Fibroblast of lung (primary cell): ENCODE measurements at places on chromosomes 1 and 21.

GRCh38 chr21:31908106-31909031, 35.5 kb downstream of the HUNK start:
- peak; percentile 57 for DNase-seq

DNA sequence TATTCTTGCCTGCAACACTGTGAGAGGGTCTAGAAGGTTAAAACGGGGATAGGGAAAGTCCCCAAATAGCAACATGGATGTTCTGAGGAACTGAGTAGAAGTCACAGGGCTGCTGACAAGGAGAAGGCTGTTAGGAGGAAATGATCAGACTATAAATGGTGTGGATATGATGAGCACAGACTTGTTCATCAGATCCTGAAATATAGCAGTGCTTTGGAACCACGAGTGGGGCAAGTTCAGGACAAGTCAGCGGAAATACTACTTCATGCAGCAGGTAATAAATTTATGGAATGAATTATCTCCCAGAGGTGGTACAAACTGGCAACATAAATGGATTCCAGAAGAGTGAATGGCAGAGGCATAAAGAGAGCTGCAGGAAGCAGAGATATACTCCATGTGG, 3.2 kb upstream of the KIAA0040 start:
- no peak for DNase-seq

DNA sequence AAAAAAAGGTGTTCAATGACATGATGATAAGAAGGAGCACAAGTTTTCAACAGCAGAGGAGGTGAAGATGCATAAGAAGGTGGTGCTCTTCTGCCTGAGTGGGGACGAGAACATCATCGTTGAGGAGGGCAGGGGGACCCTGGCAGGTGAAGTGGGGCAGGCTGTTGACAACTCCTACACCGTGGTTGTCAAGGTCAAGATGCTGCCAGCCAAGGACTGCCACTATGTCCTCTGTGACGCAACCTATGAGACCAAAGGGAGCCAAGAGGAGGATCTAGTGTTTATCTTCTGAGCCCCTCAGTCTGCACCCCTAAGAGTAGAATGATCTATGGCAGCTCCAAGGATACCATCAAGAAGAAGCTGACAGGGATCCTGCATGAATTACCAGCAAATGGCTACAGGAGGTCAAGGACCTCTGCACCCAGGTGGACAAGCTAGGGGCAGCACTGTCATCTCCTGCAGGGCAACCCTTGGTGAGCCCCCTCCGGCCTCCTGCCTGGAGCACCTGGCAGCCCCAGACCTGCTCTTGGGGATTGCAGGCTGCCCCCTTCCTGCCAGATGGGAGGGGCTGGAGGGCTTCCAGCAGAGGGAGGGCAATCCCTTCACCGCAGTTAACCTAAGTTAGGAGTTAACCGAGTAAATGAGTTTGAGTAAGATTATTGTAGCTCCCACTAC, 80.5 kb downstream of the ZNF281 start:
- no peak for DNase-seq

GRCh38 chr1:93672069-93672468, 9.6 kb downstream of the BCAR3 start:
- DNase-seq: peak; percentile 84

- no peak for DNase-seq
Observed at GRCh38 chr1:183957216-183957830, 80.2 kb downstream of the COLGALT2 start.

- peak; percentile 84 for DNase-seq
Observed at GRCh38 chr1:205918955-205919746, 24.1 kb downstream of the SLC26A9 start.
